ENCODE measurements at places on chromosomes 13 and 19.

GRCh38 chr19:32817569-32818476 lies 51.7 kb downstream of the SLC7A9 start:
- DNase-seq: no peak

- no peak for DNase-seq
Observed at GRCh38 chr13:93750676-93751075, 524.1 kb downstream of the GPC6 start.

DNA sequence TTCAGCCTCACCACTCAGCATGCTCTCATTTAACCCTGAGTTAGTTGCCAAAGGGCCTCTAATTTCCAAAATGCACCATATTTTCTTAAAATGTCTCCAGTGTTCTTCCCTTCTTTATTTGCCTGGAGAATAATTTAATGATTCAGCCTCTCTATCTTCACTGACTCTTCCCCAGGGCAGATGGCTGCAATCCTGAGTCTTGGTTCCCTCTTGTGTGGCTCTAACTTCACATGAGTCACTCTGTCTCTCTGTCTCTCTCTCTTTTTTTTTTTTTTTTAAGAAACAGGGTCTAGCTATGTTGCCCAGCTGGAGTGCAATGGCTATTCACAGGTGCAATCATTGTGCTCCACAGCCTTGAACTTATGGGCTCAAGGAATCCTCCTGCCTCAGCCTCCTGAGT lies 251.4 kb downstream of the VWA8 start:
- no peak for DNase-seq

GRCh38 chr13:50348371-50348770 lies 333.1 kb downstream of the KCNRG start:
- no peak for DNase-seq

DNA sequence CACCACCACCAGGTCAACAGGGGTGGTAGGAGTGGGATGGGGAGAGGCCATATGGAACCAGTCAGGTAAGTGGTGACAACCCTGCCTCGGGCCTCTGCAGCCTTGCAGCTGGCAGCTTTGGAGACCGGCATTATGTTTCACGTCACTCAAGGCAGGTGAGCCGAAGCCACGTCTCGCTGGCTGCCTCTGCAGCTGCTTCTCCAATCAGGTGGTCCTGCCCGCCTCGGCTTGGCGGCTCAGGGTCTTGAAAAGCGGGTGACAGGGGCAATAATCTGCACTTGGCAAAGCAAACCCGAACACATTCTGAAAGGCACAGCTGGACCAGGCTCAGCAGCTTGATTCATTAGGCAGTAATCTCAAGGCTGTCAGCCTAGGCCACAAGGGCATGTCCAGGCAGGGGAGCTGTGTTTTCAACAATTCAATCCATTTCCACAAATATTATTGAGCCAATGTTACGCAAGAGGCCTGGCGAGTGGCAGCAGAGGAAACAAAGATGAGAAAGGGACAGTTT lies 77.4 kb upstream of the PCDH8 start:
- DNase-seq: no peak
